ENCODE measurements at places on chromosomes 12 and 14.

DNA sequence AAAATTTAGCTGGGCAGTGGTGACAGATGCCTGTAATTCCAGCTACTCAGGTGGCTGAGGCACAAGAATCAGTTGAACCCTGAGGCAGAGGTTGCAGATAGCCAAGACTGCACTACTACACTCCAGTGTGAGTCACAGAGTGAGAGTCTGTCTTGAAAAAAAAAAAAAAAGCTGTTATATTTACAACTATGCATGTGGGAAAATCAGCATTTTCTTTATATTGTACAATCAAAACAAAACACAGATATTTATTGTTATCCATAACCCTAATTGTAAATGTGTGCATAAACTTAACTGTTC lies 12.5 kb downstream of the C1R start:
- DNase-seq = no peak

GRCh38 chr14:49549881-49550280 lies 36.3 kb downstream of the RPS29 start:
- DNase-seq = peak; percentile 45

DNA sequence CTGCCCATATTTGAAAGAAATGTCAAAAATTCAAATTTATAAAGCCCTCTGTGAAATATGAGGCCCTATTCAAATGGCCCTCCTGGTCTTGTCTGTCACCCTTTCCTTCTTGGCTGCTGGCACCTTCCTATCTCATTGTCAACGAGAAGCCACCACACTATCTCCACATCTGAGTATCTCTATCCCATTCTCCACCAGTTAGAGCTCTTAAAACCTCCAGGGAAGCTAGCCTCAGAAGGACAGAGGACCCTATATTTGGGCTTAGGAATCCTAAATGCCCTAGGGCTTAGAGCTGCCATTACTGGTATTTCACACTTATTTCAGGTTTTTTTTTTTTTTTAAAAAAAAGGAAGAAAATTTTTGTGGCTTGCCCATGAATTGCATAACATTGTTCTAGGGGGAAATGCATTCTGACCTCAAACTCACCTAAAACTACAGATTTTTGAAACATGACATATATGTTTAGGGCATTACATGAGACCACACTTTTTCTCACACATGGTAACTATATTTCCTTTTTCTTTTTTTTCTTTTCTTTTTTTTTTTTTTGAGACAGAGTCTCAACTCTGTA lies 25.0 kb downstream of the SLC25A21 start:
- DNase-seq = no peak

GRCh38 chr12:102052192-102053061 lies 9.4 kb downstream of the WASHC3 start:
- no peak for DNase-seq

GRCh38 chr12:115199831-115200230 lies 515.9 kb upstream of the TBX3 start:
- no peak for DNase-seq

GRCh38 chr12:62625228-62625627 lies 158.6 kb downstream of the MON2 start:
- no peak for DNase-seq

GRCh38 chr14:71231521-71232393 lies 324.5 kb downstream of the PCNX1 start:
- DNase-seq = no peak

DNA sequence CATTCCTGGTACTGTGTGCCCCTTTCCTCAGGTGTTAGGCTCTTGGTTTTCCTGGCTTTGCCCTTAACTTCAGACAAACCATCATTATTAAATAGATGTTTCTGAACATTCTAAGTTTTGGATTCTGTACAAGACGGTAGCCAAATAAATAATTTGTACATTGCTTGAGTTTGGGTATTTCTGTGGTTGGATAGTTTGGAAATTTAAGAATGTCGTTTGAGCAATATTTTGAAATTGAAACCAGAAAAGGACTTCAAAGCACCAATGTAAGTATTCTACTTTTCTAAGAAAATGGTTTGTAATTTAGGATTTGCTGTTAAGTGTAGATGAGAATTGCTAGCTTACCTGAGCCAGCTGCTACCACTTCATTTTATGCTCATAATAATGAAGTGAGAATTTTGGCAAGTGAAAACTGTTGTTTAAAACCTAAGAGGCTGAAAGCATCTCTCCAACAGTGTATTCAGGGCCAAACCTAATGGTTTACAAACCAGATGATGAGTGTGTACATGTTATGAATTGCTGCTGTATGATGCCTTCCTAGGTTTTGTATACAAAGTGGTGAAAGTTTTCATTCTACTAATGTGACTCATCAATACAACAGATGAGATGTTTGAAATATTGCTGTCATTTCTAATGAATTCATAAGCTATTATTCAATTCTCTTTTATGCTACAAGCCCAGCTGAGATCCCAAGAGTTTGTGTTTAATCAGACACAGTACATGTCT lies 181.5 kb upstream of the PRKD1 start:
- DNase-seq = no peak

- DNase-seq = peak; percentile 30
Measured at GRCh38 chr14:102020058-102020971, 55.9 kb downstream of the DYNC1H1 start.

- no peak for DNase-seq
Measured at GRCh38 chr12:24424889-24425600, 475.6 kb upstream of the SOX5 start.

DNA sequence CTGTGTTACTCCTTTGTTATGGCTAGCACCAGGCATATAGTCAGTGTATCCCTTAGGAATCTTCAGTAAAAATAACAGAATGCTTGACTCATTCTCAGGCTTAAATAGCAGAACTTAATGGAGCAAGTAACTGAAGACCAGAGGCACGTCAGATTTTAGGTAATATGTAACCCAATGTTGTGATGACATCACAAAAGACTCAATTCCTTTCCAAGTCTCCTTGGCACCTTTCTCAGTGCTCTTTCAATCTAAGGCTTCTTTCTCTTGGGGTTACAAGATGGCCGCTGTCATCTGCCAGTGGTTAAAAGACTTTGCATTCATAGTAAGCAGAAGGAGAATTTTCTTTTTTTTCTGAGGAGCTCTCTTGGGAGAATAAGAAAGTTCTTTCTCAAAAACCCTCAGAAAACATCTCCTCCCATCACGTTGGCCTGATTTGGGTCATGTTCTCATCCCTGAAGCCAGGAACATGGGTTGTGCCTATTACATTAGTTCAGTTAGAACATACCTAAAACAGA lies 33.4 kb upstream of the DCN start:
- DNase-seq = no peak

DNA sequence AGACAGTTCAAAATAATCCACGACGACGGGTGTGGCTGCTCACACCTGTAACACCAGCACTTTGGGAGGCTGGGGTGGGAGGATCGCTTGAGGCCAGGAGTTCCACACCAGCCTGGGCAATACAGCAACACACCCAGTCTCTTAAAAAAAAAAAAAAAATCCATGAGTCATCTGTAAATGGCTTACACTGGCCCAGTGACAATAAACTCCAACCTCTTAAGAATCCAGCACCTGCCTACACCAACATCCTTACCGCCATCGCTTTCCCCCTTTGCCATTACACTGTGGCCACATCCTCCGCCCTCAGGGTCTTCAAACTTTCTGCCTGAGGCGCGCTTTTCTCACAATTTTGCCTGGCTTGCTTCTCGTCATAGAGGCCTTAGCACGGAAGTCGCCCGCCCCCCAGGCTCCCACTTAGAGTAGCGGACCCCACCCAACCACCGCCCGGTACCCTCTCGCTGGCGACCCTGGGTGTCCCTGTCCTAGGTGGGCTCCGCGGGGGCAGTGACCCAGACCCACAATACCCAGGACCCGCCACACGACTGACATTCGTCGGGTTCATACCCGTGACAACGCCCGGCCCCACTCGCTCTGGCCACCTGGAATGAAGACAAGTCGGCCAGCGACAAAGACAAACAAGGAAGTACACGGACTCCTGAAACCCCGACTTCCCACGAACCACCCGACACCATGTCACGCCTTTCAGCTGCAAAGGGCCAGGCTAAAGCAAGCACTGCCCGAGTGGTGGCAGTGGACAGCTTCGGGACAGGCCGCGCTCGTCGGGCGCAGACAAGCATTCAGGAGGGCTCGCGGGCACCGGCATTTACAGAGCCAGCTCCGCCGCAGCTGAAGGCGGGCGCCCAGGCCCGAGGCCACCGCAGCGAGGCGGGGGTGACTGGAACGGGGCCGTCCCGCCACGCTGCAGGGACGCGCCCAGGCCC lies 636 bp downstream of the GOLGA3 start:
- peak; percentile 33 for DNase-seq
